GM20000 (cell line): ENCODE measurements at places on chromosomes 2 and 18.

DNA sequence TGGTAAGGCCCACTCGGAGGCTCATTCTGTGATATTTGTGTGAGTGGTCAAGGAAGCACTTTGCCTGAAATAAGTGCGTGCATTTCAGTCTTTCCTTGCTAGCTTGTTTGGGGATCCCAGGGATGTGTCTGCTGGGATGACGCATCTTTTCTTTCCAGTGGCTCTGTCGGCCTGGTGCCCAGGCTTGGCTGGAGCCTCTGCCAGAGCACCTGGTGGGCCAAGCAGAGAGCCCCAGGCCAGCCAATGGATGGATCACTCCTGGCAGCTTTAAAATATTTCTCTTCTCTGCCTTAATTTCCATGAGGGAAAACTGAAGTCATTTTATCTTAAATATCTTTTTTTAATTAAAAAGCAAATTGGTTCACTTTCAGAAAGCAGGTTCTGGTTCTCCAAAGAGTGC, 501.8 kb upstream of the HS6ST1 start:
- DNase-seq: no peak

- no peak for DNase-seq
Measured at GRCh38 chr2:44553456-44553855, 191.7 kb downstream of the CAMKMT start.

DNA sequence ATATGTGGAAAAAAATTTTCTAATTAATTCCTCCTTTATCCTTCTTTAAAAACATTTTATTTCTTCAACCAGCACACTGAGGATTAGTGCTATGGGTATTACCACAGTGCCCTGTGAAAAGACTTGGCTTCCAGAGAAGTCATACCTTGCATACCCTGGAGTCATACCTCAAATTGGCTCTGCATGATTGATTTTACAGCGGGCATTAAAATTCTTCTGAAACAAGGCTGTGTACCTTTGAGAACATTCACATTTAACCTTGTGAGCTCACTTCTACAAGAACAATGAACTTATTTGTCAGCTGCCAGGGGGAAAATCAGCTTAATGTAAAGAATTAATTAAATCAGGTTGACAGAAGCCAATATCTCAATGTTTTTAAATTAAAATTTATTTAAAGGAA, 44.6 kb downstream of the SLC35F5 start:
- DNase-seq: no peak

- no peak for DNase-seq
Measured at GRCh38 chr2:69285379-69285894, 101.6 kb downstream of the GFPT1 start.

DNA sequence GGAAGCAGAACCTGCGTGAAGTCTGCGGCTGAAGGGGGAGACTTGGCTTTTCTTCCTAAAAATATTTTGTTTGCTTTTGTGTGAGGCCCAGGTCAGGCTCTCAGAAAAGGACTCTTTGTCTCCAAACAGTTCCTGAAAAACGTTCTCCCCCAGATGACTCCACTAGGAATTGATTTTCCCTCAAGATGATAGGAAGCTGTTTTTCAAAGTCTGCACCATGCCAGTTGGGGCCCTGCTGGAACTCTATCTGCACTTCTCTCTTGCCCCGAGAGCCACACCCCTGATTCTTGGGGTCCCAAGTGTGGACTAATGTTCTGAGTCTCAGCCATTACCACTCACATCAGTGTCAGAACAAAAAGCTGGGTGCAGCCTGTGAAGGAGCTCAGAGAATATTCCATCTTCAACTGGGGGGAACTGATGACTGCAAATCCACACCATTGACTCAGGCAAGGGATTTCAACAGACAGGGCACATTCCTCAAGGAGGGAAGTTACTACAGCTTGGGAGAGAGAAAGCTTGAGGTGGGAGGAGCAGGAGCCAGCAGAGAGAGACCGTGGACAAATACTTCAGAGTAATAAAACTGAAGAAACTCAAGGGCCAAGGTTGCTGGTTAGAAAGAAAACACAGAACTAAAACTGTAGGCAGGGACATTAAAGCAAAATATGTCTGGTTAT, 768.3 kb downstream of the RNF144A start:
- no peak for DNase-seq

DNA sequence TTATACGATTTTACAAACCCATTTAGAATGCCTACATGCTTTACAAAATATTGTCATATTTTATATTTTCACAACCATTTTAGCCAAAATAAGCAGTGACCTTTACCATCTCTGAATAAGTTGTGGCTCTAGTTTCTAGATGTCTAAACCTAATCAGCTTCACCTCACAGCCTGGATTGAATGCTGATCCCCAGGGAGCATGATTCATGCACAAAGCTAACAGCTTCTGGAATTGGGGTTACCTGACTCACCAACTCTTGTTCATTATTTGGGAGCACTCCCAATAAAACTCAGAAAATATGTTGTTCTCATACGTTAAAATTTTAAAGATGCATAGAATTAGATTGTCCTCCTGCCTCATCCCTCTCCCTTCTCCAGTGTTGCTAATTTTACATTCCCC, 611.7 kb upstream of the NETO1 start:
- no peak for DNase-seq

GRCh38 chr2:40037303-40037702, 258.2 kb upstream of the THUMPD2 start:
- no peak for DNase-seq

DNA sequence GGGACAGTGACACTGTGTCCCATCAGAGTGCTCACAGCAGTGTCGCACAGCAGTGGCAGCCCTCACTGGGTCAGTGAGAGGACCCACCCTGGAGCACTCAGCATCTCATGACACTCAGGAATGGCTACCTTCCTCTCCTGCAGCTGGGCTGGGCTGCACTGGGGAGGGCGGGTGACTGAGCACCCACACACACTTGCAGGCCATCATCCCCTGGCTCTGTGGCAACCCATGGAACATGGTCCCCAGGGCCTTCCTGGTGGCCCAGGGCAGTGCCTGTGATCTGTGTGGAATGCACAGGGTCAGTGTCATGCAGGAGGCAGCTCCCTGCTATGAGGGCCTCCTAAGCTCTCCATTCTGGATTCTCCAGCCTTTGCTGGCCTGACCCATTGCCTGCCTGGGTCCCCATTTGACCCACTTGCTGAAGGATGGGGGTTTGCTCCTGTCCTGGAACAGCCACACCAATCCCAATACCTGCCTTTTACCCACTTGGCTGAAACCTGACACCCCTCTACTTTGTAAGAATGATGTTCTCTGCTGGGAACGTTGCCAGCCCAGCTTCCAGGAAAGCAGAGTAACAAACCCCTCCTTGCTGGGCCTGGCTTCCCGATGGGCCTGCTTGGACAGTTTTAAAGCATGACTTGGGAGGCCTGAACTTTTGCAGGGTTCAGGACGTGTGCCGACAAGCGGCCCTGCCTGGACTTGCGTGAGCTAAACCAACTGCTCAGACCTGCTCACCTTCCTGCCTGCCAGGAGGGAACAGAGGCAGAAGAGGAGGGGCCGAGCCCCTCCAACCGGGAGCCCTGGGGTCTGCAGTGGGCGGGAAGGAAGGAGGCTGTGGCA, 13.7 kb downstream of the HS6ST1 start:
- no peak for DNase-seq

- no peak for DNase-seq
Measured at GRCh38 chr2:200308546-200309295, 2.2 kb downstream of the SPATS2L start.

DNA sequence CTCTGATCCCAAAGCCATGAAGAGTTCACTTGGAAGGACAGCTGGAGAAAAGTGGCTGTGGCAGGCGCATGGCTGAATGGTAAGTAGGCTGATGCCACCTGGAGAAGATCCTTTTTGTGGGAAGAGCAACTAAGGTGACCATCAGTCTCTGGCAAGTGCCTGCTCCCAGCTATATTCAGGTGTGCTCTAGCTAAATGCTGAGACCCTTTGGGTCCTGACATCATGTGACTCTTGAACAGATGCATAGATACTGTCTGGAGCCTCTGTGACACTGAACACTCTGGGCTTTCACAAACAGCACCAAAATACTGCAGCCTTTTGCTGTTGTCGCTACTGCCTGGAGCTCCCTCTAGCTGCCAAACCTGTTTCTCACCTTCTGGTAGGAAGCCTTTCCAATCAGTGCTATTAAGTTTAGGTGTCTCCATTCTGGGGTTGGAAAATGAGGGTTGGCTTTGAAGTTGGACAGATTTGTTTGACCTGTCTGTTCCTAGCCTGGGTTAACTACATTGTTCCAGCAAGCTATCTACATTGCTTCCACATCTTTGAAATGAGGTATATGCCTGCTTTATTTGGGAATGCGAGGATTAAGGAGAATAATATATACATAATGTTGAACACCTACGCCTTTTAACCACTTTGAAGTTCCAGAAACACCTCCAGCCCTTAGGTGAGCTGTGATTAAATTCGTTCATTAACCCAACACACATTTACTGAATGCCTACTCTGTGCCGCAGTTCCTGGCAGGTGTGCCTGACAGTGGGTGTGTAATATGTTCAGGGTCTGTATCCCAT, 3.1 kb downstream of the EGR4 start:
- peak; percentile 71 for DNase-seq

DNA sequence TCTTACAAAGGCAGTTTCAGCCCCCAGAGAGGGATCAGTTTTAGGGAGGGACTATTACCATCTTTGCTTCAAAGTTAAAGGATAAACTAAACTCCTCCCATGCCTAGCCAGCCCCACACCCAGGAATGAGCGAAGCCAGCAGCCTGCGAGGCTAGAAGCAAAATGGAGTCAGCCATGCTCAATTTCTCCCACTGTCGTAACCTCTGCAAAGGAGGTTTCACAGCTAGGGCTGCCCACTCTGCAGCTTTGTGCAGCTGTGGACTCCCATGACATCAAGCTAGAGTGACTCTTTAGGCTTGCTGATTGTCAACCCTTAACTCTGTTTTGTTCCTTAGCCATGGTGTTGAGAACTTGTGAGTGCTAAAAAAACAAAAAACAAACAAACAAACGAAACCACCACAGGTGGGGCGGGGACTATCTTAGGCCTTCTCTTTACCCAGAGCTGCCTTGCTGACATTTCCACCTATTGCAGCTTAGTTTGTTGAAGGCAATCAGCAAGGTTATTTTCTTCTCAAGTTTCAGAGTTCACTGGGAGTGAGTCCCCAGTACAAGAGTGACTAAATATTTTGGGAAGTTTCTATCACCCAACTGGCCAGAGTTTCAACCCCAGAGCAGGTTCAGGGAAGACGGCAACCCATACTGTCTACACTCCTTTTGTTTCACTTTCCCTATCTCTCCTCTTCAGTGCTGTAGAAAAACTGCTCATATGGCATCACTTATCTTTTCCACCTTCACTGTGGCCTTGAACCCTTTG, 592.1 kb downstream of the XIRP2 start:
- no peak for DNase-seq

DNA sequence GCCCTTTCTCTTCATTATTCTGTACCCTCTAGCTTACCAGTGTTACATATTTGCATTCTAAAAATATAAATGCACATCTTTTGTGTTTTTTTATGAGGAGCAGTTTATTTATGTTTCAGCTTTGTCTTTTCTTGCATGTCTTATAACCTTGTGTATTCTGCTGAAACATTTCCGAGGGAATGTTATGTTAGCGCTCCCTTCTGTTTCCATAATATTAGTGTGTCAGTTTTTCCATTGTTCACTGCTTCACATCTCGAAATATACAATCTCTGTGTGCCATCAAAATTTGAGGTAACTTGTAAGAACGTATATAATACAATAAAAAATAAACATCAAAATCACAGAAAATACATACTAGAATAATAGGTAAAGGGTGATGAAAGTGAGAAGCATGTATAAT, 153.3 kb downstream of the PKP4 start:
- no peak for DNase-seq

- peak; percentile 38 for DNase-seq
Measured at GRCh38 chr2:127277028-127277427, 16.9 kb downstream of the ERCC3 start.

- DNase-seq: no peak
Measured at GRCh38 chr2:221677688-221678087, 105.6 kb upstream of the EPHA4 start.

GRCh38 chr18:21056545-21056944, 55.1 kb downstream of the ROCK1 start:
- no peak for DNase-seq

DNA sequence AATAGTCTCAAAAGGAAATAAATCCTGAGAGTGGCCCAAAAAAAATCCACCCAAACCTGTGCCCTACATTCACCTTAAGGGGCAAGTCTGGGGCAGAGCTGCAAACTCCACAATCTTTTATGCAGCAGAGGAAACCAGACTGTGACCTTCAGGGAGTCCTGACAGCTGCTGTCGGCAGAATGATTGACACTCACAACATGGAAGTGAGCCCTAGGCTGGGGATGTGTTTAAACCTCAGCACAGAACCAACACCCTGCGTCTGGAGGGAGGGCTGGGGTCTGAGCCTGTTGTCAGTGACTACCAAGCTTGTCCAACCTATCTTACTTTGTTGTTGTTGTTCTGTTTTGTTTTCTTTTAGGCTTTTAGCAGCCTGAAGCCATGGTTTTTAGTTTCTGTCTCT, 39.6 kb downstream of the CRACDL start:
- no peak for DNase-seq

DNA sequence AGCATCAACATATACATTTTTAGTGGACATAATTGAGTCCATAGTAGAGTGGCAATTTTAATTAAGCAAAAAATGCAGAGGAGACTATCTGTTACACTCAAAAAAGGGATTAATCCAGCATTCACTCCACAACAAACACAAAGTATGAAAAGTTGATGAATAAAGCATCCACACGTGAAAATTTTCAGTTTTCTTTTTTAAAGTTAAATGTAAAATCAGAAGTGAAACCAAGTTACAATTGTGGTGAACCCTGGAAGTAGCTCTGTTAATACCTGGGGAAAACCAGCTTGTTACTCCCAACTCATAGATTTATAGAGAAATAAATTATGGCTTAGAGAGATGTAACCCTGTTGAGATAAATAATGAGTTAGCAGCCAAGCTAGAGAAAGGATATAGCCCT, 807.8 kb downstream of the TRIB2 start:
- no peak for DNase-seq
